ENCODE measurements at places on chromosomes 13 and 19.
A peak's percentile ranks its signal among the peaks of the same experiment; 100 is the strongest.

DNA sequence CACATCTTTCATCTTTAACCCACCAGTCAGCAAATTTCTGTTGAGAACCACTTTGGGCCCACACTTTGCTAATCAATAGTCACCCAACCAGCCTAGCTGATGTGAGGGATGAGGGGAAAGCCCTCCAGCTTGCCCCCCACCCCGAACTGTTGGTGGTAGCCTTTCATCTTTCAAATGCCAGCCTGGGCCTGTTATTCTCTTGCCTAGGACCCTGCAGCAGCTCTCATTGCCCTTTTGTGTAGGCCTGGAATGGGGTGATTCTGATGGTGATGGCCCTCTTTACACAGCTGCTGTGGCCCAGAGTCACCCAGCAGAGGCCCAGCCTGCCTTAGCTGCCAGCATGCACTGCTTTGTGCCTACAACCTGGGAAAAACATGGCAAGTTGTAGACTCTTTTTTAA lies 294.5 kb downstream of the SLC7A1 start:
- no peak for DNase-seq

- no peak for DNase-seq
Observed at GRCh38 chr19:39303373-39304184, 7.4 kb downstream of the IFNL1 start.

- no peak for DNase-seq
Observed at GRCh38 chr19:10514211-10515145, 2.8 kb downstream of the S1PR5 start.

DNA sequence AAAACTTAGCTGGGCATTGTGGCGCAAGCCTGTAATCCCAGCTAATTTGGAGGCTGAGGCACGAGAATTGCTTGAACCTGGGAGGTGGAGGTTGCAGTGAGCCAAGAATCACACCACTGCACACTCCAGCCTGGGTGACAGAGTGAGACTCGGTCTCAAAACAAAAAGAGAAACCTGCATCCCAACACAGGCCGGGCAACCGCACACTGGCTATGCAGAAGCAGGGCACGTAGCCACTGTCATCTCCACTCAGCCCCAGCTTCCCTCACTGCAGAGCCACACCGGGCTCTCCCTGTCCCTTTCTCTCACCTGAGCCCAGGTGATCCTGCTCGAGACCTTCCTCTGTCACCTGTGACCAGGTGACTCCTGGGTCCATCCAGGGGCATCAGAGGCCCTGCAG lies 11.7 kb downstream of the ELL start:
- DNase-seq, result no peak

GRCh38 chr19:9431475-9431874 lies 3.9 kb downstream of the ZNF266 start:
- peak; percentile 9 for DNase-seq

DNA sequence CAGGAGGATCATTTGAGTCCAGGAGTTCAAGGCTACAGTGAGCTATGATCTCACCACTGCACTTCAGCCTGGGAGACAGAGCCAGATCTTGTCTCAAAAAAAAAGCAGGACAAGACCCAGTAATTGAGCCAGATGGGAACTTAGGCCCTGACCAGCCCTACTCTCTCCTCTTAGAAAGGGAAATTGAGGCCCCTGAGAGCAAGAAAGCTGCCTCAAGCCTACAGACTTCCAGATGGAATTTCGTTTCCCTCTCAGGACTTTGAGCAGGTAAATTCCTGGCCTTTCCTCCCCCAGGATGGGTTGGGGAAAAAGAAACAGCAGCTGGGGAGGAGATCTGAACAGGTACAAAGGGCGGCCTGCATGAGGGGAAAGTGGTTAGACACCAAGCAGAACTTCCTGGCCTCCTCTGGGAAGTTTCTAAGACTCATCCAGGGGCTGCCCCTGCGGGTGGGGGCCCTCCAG lies 3.6 kb upstream of the BCL3 start:
- no peak for DNase-seq

DNA sequence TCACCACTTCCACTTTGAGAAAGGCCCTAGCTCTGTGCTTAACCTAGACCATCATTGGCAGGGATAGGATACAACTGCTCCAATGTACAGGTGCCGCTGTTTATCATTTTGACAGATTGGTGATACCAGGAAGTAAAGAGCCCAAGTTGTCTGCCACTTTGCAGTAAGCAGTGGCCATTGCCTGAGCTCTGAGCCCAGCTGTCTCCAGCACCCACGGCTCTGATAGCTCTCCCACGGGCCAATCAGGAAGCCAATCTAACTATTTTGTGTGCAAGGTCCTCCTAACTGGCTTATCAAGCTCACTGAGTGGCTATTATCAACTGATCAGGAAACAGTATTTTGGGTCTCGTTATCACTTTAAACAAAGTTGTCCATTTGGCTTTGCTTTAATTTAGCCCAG lies 181.1 kb downstream of the DCT start:
- DNase-seq, result no peak

DNA sequence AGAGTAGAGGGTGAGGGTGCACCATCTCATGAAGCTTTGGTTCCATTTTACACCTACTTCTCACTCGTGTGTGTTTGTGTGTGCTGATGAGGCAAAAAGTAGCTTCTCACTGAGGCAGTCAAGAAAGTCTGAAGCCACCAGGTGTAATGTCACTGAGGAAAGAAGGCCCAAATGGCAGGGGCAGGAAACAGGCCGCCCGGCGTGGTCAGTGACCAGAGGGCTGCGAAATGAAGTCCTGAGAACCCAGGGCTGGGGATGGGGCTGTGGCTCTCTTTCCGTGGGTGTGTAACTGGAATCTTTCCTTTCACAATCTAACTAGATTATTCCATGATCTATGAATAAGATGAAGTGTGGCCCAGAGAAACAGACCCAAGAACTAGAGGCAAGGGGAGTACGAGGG lies 25.5 kb upstream of the TFDP1 start:
- no peak for DNase-seq

DNA sequence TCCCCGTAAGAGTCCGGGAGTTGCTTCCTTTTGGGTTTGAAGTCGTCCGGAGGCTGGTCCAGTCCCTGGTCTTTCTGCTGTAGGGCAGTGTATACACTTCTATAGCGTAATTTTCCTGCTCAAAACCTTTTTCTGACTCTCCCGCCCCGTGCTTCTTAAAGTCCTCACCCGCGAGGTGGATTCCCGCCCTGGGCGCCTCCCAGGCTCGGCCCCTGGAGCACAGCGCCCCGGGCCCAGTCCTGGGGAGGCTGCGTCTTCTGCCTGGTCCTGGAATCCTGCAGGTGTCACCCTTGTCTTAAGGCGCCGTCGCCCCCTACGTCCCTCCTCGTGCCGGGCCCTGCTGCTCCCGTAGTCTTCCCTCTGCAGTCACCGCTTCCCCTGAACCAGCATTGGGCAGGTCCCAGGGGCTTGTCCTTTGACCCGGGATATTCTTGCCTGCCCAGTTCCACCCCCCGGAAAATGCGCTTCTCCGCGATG lies 34.4 kb upstream of the ZNF808 start:
- no peak for DNase-seq
